Stimulated activated CD8-positive, alpha-beta memory T cell treated with anti-CD3 and anti-CD28 coated beads, Interleukin-7, amount 100 ng/mL, for 24 hours (primary cell): ENCODE measurements at places on chromosomes 2 and 18.

DNA sequence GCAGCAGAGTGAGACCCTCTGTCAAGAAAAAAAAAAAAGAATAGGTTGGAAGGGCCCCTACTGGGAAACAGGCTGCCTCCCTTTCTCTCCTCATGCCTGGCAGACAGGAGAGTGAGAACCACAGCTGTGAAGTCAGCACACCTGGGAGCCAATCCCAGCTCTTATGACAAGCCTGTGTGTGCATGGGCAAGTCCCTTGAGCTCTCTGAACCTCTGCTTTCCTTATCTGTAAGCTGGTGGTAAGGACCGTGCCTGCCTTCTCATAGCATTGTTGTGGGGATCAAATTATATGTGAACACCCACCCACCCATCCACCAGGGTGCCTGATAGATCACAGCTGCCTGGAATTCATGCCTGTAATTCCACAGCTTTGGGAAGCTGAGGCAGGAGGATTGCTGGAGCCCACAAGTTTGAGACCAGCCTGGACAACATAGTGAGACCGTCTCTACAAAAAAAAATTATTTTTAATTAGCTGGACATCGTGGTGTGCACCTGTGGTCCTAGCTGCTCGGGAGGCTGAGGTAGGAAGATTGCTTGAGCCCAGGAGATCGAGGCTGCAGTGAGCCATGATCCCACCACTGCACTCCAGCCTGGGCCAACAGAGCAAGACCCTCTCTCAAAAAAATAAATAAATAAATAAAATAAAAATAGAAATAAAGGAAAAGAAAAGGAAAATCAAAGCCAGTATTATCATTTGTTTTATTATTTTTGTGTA is 66.9 kb upstream of the MCFD2 start:
- no peak for DNase-seq

- no peak for DNase-seq
Observed at GRCh38 chr2:197813093-197813787, 8.8 kb downstream of the PLCL1 start.

- DNase-seq: no peak
Observed at GRCh38 chr2:216721141-216721540, 25.8 kb upstream of the IGFBP5 start.

DNA sequence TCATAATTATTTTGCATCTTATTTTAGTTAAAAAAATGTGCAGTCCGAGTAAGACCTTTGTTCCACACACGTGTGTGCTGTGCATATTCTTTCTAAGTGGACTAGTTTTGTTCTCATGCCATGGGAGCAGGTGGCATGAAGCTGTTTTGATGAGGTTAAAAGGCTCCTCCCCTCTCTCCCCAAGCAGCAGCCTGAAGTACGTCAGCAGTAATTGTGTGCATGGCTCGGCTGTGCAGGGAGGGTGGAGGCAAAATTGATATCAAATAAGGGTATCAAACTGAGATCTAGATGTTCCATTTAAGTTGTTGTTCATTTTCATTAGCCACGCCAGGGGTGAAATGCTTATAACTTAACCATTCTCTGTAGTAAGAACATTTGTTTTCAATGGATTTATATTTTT is at the start of gene NYAP2:
TSS of gene NYAP2 (plus strand) at position 207 of the 400 bp plus-strand sequence. CDS start 9,171 bp downstream, outside the sequence.
- no peak for DNase-seq
